HT1080 (cell line): ENCODE measurements at places on chromosomes 1 and 21. TPM values are rescaled to one million over a fixed set of nuclear protein-coding genes. Genes with fewer than 3 reads are reported as not detected.

GRCh38 chr21:38120984-38121855, 135.6 kb upstream of the KCNJ15 start:
- no peak for DNase-seq

Gene TAF13
- 52.5 and 60.0 TPM in 2 replicates for total RNA-seq

Gene ZSWIM5
- 0.03 TPM in 1 of 2 replicates, not detected in the other for total RNA-seq

DNA sequence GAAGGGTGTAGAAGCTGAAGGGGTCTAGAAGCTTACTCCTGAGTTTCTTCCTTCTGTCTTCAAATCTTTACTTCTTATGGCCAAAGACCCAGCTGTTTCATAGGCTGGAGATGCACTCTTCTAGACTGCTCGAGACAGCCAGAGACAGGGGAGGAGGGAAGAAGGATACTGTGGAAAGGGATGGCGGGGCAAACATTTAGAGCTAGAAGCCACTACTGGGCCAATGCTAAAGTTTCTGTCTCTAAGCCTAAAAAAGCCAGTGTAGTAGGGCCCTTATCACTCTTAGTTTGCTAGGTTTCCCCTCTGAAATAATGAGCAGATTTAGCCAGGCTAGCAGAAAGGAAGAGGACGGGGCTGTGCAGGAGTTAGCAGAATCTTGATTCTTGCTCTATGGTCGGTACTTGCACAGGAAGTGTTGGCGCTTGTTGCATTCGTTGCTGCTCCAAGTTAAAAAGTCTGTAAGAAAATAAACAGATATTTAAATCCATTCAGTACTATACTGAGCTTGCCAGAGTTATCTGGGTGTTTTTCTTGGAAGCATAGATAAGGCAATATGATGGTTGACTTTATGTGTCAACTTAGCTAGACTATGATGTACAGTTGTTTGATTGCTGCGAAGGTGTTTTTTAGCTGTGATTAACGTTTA, 16.9 kb downstream of the REG4 start:
- no peak for DNase-seq

GRCh38 chr21:42547906-42548365, 34.3 kb downstream of the SLC37A1 start:
- DNase-seq = no peak

- DNase-seq = no peak
These were observed 147.8 kb downstream of the TLR5 start for GRCh38 chr1:222995236-222995580.

Gene FLVCR1
- total RNA-seq = 6.9 and 7.9 TPM in 2 replicates

Gene C1orf226
- 0.84 and 1.3 TPM in 2 replicates for total RNA-seq

- DNase-seq = no peak
These were observed 140.6 kb downstream of the VPS13D start for GRCh38 chr1:12370333-12370975.

Gene TDRD10
- total RNA-seq = not detected in 2 replicates

Gene PIAS3
- 11.7 and 19.8 TPM in 2 replicates for total RNA-seq

- no peak for DNase-seq
These were observed 204.6 kb upstream of the TMPRSS15 start for GRCh38 chr21:18608226-18608625.

- DNase-seq = no peak
These were observed 35.7 kb downstream of the CLEC20A start for GRCh38 chr1:178461104-178461503.
